ENCODE measurements at places on chromosomes 13 and 19.

DNA sequence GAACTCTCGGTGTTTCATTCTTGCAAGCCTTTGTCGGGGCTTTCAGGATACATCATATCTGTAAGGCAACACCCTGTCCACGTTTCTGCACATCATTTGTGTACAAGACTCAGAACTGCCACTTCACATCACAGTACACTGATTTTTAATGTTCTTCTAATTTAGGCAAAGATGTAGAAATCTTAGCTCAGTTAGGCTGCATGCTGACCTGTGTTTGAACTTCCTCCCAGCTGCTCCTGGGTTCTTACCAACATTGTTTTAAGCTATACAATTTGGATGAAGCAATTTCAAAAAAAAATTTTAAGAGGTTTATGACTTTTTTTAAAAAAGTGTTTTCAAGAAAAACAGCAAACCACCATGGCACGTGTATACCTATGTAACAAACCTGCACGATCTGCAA is 1047.9 kb upstream of the SLC10A2 start:
- no peak for DNase-seq

DNA sequence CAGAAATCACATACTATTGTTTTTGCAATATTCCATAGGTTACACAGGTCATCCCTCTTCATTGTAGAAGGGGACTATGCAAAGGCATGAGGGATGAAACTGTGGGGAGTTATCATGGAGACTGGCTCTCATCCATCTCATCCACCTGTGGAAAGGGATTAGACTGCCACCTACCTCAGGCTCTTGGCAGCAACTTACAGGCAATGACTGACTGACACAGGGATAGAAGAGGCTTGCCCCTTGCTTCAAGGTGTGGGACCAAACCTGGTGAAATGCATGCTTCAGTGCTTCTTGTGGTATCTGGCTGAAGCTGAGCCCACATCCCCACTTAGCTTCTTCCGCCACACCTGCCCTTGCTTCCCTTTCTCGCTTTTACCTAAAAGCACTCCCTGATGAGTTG is 341.3 kb downstream of the GPC5 start:
- DNase-seq, result no peak

GRCh38 chr13:46348961-46349360 is 38.1 kb downstream of the RUBCNL start:
- DNase-seq, result no peak

DNA sequence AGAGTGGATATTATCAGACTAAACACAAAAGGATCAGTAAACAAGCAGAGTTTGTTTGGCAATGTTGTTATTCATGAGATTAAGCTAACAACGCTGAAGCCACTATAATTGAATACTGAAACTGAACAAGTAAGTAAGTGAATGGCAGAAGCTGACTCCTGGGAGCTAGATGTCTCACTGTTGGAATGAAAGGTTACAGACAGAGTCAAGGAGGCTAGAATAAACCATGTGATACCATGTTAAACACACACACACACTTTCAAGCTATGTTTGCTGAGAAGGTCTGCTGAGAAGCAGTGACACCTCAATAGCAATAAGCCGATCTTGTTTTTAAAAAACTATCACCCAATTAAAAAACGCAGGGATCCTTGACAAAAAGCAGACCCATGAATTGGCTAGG is 1609.4 kb upstream of the MIR17HG start:
- DNase-seq, result no peak

- no peak for DNase-seq
Observed at GRCh38 chr13:31007417-31007816, 75.0 kb downstream of the TEX26 start.

DNA sequence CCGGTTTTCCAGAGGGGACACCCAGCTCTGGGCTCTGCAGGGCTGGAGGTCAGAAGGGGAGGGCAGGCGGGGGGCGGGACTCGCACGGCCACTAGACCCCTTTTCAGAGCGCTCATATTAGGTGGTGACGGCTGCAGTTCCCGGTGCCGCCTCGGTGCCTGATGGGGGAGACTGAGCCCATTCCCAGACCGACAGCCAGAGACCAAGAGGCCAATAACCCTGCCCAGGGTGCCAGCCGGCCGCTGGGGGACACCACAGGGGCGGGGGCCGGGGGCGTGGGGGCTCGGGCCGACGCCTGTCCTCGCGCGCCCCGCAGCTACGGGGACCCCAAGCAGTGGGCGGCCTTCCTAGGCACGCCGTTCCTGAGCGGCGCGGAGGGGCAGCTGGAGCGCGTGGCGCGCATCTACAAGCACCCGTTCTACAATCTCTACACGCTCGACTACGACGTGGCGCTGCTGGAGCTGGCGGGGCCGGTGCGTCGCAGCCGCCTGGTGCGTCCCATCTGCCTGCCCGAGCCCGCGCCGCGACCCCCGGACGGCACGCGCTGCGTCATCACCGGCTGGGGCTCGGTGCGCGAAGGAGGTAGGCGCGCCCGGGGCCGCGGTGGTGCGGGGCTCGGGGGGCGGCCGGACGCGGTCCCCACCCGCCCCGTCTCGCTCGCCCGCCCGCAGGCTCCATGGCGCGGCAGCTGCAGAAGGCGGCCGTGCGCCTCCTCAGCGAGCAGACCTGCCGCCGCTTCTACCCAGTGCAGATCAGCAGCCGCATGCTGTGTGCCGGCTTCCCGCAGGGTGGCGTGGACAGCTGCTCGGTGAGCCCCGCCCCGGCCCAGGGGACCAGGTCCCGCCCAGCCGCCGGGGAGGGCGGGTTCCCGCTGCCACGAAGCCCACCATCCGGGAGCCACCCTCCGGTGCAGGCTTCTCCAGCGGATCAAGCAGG is 2.4 kb downstream of the TIMM13 start:
- DNase-seq, result no peak

GRCh38 chr13:75481176-75482069 is 546 bp downstream of the TBC1D4 start:
- no peak for DNase-seq

DNA sequence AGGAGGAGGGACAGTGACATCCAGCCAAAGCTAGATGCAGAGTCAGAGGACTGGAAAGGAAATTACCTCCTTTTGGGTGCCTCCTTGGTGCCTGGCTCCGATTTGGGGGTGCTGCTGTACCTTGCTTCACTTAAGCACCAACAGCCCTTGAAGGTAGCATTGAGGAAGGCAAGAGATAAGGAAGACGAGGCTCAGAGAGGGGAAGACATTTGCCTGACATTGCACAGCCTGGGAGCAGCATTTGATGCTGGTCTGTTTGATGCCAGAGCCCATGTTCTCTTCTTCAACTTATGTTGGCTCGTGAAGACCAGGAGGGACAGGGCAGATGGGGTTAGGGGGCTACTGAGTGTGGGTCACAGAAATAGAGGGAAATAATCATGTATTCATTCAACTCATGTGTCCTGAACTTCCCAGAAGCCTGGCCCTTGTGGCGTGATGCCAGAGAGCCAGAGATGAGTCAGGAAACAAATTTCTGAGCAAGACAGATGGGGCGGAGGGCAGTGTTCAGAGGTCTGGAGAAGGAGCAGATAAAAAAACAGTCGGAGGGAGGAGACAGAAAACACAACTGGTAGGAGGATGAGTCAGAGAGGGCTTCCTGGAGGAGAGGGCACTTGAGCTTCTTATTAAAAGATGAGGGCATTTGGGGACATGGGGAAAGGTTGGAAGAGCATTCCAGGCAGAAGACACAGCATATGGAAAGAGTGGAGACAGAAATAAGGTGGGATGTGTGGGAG is 3.0 kb upstream of the C19orf81 start:
- no peak for DNase-seq

- no peak for DNase-seq
Observed at GRCh38 chr13:62176051-62176450, 760.4 kb upstream of the PCDH20 start.

- DNase-seq, result no peak
Observed at GRCh38 chr19:41427647-41428480, 690 bp upstream of the B3GNT8 start.

- DNase-seq, result no peak
Observed at GRCh38 chr13:108566413-108567170, 62.8 kb upstream of the MYO16 start.

DNA sequence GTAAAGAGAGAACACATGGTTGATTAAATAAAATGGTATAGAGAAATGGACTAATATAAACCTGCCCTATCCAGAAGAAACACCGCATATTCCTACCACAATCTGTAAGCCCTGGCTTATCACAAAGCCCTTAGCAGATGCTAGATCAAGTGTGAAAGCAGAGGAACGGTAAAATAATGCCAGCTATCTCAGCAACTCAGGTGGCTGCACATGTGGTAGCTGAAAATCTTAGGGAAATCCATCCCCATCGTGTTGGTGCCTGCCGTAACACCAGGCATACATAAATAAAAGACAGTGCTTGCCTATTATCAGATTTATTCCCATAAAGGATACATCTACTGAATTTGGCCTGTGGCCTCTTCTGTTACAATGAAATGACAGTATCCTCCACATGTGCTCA is 304.1 kb upstream of the MAB21L1 start:
- no peak for DNase-seq

DNA sequence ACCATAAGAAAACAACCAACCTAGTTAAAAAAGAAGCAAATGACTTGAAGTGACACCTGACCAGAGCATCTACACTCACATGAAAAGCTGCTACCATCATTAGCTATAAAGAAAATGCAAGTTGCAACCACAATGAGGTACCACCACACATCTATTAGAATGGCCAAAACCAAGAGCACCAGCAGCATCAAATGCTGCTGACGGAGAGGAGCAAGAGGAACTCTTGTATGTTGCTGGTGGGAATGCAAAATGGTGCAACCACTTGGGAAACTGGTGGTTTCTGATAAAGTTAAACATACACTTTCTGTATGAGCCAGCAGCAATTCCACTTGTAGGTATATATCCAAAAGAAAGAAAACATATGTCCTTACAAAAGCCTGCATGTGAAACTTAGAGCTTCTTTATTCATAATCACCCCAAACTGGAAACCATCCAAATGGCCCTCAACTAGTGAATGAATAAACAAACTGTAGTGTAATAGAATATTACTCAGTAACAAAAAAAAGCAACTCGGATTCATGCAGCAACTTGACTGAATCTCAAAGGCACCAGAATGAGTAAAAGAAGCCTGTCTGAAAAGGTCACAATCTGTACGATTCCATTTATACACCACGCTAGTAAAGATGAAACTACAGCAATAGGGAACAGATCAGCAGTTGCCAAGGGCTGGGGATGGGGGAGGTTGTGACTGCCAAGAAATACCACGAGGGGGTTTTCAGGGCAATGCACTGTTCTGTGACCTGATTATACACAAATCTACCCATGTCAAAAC is 60.9 kb upstream of the RANBP3 start:
- DNase-seq, result no peak

DNA sequence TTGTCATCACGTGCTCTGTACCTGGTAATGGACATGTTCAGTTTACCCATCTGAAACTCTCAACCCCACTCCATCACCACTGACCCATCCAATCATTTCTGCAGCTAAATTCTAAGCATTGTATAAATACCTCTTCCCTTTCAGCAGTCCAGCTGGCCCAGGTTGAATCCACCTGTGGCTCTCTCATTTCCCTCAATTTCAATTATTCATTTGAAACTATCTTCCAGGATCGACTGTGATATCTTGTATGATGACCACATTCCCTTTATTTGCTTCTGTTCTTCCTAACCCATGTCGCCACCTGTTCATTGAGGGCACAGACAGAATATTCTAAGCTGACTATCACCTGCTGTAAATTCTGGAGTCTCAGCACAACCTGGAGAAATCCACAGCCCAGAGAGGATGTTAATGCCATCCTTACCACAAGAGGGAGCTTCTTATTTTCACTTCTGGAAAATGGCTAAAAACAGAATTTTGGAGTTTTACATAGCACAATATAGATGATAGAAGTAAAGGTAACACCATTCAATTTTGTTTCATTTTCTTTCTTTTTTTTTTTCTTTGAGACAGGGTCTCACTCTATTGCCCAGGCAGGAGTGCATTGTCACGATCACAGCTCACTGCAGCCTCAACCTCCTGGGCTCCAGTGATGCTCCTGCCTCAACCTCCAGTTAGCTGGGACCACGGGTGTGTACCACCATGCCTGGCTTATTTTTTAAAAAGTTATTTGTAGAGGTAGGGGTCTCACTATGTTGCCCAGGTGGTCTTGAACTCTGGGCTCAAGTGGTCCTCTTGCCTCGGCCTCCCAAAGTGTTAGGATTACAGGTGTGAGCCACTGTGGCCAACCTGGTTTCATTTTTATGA is 38.6 kb downstream of the ZNF823 start:
- no peak for DNase-seq

GRCh38 chr19:611481-611868 is 21.8 kb downstream of the HCN2 start:
- DNase-seq, result no peak

GRCh38 chr19:51120160-51120559 is 4.5 kb upstream of the SIGLEC9 start:
- no peak for DNase-seq

- DNase-seq, result no peak
Observed at GRCh38 chr19:13381827-13382632, 124.2 kb downstream of the CACNA1A start.

- DNase-seq, result no peak
Observed at GRCh38 chr13:82341116-82341515, 1541.2 kb downstream of the SLITRK1 start.
